Vagina (tissue), 2 donors: ENCODE measurements at places on chromosomes 11 and 22.

DNA sequence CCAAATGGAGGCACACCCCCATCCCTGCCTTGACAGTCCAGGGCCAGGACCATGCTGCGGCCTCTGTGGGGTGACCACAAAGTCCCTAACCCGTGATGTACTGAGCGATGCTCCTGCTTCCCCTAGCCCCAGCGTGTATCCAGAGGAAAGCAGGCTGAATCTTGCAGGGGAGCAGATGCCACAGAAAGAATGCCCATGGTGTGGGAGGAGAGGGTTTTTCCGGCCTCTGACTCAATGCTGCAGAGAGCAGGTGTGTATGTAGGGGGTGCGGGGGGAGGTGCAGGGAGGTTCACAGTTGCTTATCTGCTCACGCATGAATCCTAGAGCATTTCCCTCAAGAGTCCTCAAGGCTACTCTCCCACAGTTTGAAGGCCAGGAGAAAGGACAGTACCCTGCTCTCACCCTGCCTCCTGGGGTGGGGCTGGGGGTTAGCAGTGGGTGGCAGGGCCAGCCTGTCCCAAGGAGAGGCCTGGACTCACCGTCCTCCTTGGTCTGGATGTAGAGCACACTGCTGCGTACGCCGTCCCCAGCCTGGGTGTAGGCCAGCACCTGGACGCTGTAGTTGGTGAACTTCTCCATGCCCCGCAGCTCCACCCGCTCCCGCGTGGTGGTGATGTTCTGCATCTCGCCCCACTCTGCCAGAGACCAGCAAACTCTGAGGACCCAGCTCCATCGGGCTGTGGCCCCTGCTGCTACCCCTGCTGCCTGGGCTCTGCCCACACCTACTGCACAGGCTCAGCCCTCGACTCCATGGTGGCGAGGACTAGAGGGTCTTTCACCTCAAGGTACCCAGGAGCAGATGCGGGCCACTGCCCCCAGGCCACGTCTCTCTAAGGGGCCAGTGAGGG lies 130.8 kb downstream of the CEP164 start:
- DNase-seq: no peak

DNA sequence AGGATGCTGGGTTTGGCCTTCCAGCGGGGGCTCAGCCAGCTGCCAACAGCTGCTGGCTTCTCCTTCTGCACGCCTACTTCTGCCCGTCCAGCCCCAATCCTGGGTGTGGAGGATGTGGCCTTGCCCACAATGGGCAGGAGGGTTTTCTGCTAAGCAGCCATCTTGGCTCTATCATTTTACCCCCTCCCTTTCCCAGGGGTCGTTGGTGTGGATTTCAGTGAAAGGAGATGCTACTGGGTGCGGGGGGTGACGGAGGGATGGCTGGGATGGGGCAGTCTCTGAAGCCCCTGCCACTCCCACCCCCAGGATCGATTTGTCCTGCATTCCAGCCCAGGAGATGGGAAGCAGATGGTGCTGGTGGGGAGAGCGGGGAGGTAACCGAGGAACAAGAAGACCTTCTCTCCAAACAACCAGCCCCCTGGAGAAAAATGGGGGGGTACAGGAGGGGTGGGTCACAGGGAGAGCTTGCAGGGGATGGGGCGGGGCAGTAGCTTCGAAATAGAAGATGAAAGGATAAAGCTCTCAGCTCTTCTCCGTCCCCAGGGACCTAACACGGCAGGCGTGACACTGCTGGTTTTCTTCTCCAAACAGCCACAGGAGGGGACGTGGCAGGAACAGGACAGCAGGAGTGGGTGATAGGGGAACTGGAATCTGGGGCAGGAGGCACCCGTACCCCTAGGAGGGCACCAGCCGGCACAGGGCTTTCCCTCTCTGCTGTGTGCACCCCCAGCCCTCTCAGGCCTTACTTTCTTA lies 68.9 kb downstream of the NECTIN1 start:
- DNase-seq: no peak

DNA sequence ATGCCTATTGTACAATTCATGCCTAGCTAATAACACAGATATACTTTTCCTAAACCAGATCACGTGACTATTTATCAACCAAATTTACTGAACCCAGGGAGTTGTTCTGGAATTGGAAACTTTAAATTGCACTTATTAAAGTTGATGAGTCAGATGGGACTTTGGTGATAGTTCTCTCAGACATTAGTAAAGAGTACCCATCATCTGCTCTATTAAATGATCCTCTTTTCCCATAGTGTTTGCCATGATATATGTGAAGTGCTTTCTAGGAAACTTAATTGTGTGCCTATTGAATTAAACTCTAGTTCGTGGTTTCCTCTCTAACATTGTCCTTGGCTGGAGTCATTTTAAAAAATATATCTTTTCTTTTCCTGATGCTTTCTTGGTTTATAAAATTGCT lies 99.0 kb downstream of the UVRAG start:
- no peak for DNase-seq

DNA sequence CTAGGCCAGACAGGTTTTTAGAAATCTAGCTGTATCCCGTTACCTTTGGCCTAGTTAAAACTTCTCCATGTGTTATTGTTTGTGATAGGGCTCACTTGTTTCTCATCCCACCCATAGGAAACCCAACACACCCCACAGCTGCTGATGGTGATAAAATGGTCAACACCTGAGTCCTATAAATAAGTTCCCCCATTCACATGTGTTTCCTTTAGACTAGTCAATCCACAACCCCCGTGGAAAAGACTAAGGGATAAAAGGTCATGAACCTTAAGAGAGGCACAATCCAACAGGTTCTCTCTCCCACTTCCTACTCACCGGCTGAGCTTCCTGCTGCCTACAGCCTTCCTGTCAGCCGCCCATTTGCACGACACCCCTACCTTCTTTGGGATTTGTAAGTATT lies 768.4 kb downstream of the JRKL start:
- DNase-seq: no peak

- no peak for DNase-seq
Measured at GRCh38 chr11:120112174-120112796, 25.6 kb downstream of the TRIM29 start.

- no peak for DNase-seq
Measured at GRCh38 chr22:46390105-46390651, 54.7 kb downstream of the TRMU start.

GRCh38 chr11:34514597-34514996 lies 1.0 kb upstream of the ELF5 start:
- DNase-seq: no peak

DNA sequence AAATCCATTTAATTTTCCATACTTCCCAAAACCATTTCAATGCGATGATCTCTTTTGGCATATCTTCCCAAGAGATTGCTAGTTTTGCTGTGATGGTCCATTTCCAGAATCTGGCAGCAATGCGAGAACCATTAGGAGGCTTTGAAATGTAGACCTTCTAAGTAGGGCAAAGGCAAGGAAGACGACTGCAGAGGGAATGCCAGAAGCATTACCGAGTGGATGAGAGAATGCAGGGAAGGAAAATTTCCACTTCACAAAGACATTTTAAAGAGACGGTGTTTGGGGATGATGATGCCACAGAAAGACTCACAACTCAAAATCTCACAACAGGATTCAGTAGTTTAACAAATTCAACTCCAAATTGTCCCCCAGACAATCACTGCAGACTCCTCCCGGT lies 471 bp upstream of the CEP126 start:
- no peak for DNase-seq

DNA sequence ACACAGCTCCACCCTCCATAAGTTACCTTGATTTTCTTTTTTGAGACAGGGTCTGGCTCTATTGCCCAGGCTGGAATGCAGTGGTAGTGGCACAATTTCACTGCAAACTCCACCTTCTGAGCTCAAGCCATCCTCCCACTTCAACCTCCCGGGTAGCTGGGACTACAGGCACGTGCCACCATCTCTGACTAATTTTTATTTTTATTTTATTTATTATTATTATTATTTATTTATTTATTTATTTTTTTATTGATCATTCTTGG lies 9.6 kb downstream of the RPS3 start:
- no peak for DNase-seq

- no peak for DNase-seq
Measured at GRCh38 chr11:83041126-83041525, 30.6 kb downstream of the RAB30 start.

GRCh38 chr11:113705871-113706655 lies at the start of gene TMPRSS5:
TMPRSS5 (minus strand) TSS chr11:113706308; CDS start chr11:113706224, 84 bp downstream.
- DNase-seq: no peak

DNA sequence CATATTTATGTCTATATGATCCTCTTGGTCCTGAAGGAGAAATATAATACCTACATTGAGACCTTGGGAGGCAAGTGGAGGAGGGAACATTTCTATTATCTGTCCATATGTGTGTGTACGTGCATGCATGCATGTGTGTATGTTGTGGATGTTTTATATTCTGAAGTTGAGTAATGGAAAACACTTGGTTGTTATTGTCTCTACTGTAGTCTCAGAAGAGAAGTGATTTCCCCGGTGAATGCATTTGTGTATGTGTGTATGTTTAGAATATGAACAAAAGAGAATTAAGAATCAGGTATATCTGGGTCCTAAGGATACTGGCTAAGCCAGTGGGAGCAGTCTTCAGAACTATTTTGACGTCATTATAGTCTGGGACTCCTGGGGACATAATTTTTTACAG lies at the start of gene OR52N1:
TSS of gene OR52N1 (minus strand) at position 101 of the 400 bp plus-strand sequence. CDS start 2,449 bp downstream, outside the sequence.
- no peak for DNase-seq

GRCh38 chr11:122814401-122814800 lies 23.9 kb upstream of the CRTAM start:
- DNase-seq: no peak
